AG09309 (cell line): ENCODE measurements at places on chromosomes 16 and 17.

DNA sequence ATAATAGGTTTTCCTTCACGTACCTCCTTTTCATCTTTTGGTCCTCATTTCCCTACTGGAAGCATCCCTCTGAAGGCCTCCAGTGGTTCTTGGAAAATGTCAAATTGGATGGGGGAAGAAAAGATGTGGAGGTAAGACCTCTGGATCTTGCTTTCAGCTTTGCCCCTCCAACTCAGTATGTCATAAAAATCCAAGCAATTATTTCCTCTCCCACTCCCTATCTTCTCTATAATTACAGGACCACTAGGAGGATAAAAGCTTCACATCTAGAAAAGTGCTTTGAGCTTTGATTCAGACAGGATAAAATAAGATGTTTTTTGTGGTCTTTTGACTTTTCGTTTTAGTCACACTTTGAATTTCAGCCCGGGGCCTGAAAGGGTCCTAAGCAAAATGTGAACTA lies 1.7 kb downstream of the TTLL6 start:
- DNase-seq, result no peak

GRCh38 chr17:5695480-5695879 lies 111.2 kb upstream of the NLRP1 start:
- no peak for DNase-seq

GRCh38 chr16:83549316-83550182 lies 258.2 kb upstream of the HSBP1 start:
- no peak for DNase-seq

DNA sequence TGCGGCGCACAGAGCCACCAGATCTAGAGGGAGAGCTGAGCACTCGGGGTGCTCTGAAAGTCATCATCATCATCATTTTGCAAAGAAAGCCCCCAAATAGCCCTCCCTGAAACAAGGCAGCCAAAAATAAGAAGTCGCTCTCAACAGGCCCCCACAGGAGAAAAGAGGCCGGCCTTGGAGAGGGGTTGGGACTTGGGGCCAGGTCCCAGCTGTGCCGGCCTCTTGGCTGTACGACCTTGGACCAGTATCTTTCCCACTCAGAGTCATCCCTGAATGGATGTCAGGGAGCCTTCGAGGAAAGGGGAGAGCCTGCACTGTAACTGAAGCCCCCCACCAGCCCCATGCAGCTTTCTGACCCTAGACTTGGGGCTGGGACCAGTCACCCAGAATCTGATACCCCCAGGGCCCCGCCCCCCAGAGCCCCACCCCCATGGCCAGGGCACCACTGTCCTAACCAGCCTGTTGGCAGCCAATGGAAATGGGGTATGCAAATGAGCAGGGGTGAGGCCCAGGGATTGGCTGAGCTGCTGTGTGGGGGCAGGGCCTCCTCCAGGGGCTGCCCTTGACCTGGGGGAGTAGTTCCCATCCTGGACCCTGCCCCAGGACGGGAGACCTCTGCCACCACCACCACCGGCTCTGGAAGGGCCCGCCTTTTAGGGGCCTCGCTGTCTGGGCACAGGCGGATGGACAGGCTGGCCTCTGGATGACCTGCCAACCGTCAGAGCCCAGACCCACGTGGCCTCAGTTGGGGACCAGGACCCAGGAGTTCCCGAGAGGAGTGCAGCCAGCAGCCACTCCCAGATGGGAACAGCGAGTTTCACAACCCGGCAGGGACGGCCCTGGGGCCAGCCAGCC lies 15.4 kb downstream of the ZFPM1 start:
- DNase-seq, result no peak

- DNase-seq, result no peak
Observed at GRCh38 chr16:69406780-69407331, 17.6 kb upstream of the CYB5B start.

DNA sequence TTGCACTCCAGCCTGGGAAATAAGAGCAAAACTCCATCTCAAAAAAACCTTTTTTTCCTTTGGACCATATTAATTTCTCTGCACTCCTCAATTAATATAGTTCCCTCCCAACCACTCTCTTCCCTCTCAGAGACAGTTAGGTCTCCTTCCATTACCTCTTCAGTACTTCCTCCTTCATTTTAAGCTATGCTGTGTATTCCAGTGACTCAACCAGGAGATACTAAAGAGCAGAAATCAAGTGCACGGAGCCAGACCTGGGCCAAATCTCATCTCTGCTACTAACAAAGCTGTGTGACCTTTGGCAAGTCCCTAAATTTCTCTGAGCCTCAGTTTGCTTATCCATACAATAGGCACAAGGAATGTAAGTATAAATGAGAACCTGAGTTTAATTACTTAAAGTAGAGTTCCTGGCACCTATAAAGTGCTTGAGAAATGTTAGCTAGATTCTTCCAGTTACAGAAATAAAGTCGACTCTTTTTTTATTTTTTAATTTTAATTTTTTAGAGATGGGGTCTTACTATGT lies 8.5 kb downstream of the PECAM1 start:
- no peak for DNase-seq

GRCh38 chr17:31738488-31738887 lies 120.6 kb downstream of the COPRS start:
- DNase-seq, result no peak

DNA sequence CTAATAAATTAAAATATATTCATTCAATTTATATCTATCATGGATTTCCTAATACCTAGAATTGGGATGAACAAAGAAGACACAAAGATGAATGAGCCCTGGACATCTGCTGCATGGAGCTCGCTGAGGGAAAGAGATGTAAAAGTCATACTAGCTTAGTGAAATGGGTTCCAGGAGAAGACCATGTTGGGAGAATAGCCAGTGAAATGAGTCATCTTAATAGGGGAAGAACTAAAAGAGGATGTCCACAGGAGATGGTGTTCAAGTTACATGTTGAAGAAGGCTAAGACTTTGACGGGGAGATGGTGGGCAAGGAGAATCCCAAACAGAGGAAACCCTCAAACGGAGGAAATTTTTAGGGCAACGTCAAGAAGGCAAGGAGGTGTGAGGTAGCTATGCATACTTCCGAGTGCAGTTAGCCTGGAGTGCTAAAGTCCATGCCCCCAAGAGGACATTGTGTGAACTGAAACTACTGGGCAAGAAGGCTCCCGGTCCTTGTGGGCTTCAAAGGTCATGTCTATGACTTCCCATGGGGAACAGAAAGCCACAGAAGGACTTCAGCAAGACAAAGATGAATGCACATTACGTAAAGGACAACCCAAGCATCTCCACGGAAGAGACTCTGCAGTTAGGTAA lies 220.5 kb upstream of the CDH11 start:
- DNase-seq, result no peak

- no peak for DNase-seq
Observed at GRCh38 chr17:78665952-78666920, 89.0 kb upstream of the DNAH17 start.

GRCh38 chr16:49740256-49740655 lies 115.7 kb downstream of the ZNF423 start:
- no peak for DNase-seq
